ENCODE measurements at places on chromosomes 12 and 14. TPM values are rescaled to one million over a fixed set of nuclear protein-coding genes. Genes with fewer than 3 reads are reported as not detected.

GRCh38 chr12:111045941-111046340, 125.6 kb upstream of the MYL2 start:
- DNase-seq: no peak

DNA sequence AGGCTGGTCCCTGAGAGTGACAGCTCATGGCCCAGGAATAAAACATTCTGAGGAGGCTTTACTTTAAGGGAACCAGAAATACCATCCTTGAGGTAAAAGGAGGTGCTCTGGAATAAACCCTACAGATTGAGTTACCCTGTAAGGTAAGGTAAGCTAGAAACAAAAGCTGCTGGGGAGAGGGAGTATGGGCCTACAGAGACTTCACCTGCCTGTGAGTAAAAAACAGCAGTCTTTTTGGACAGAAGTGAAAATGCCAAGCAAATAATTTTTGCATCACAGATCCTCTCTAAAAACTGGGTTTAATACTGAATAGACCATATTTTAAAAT, 41.2 kb downstream of the CORO1C start:
- DNase-seq: no peak

- DNase-seq: no peak
These were observed 236.0 kb upstream of the SYT1 start for GRCh38 chr12:78628491-78629100.

- no peak for DNase-seq
These were observed 38.2 kb upstream of the GNPNAT1 start for GRCh38 chr14:52829527-52830185.

DNA sequence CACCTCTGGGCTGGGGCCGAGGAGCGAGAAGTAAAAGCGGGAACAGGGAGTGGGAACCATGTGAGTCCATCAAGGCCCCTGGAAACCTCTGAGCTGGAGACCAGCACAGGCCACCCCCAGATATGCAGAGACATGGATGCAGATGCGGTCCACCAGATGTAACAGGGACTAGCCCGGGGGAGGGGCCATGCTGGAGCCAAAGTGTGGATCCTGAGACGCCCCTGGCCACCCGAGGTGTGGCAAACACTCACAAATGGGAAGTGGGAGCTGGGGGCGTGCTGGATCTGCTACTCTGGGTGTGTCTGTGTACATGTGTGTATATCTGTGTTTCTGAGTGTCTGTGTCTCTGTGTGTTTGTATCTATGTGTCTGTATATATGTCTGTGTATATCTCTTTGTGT, 12.8 kb downstream of the MYL2 start:
- DNase-seq: peak; percentile 60

GRCh38 chr12:64733857-64734256, 25.3 kb downstream of the GNS start:
- no peak for DNase-seq

DNA sequence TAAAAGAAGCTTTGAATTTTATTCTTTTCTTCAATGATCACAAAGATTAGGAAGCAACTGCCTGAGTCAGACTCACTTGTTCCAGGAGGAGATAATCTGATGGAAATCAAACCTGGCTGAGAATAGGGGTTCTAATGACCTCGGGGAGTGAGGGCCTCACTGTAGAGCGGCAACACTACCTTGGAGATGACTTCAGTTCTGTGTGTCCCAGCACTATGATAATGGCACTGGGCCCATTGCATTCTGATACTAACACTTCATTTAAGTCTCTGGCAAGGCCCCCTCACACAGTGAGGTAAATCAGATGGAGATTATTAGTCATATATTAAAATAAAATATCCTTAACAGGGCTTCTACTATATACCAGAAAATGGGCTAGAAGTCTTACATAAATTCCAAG, 233.3 kb upstream of the EGLN3 start:
- DNase-seq: no peak

DNA sequence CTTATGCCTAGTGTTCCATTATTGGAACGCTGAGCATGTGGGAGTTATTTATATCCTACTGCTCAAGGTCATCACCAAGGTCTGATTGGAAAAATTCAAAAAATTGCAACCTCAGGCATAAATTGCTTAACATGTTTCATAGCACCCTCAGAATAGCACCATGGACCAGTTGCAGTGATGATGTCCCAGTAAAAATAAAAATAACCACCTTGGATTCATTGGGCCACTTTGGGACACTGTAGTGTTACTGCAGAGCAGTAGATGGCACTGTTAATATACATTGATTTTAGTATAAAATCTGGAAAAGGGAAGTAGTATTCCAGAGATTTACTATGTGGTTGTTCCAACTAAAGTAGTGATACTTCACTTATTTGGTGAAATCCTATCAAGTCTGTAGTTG, 31.0 kb upstream of the PTCSC3 start:
- DNase-seq: no peak

- DNase-seq: no peak
These were observed 42.8 kb downstream of the GNS start for GRCh38 chr12:64716371-64716770.

DNA sequence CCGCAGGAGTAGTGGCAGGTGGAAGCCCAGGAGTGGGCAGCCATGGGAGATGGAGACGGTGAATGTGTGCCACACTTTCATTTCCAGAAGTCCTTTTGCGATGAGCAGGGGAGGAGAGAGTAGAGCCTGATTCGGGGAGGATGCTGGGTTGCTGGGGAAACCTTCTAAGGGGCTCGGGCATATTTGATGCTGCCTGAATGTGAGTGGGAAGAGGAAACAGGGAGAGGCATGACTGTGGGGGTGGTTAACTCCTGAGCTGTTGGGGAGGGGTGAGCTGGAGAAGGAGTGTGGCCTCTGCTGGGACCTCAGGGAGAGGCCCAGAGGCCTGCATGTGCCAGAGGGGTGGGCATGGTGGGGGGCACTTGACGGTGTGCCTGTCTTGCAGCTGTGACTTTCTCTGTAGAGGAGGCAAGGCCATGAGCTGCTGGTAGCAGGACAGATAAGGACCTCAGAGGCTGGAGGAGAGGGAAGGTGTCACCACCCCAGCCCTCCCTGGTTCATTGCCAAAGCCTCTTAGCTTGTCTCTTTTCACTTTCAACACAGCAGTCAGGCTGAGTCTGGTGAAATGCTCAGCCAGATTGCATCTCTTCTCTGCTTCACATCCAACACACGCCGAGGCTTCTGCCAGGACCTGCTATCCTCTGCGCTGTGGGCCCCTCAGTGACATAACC, 11.4 kb downstream of the GLT1D1 start:
- DNase-seq: no peak

DNA sequence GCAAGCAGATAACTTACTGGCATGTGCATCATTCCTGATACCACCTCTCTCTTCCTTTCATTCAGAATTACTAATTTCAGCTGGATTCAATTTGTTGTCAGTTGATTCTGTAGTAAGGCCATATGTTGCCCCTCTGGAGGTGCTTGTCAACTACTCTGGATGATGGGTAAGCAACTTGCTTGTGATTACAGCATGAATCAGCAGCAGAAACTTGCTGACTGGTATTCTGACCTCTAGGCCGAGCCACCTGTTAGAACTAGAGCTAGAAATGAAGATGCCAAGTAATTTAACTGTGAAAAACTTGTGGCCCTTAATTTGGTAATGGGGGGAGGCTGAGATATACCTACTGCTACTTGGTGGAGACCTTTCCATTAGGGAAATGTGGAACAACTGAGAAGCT, 5.1 kb downstream of the RNF10 start:
- no peak for DNase-seq

DNA sequence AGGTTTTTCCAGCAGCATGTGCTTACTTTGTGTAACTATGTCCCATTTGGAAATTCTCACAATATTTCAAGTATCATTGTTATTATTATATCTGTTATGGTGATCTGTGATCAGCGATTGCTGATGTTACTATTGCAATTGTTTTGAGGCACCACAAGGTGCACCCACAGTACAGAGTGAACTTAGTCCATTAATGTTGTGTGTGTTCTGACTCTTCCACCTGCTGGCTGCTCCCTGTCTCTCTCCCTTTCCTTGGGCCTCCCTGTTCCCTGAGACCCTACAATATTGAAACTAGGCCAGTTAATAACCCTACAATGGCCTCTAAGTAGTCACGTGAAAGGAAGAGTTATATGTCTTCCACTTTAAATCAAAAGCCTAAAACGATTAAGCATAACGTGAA, 153.9 kb downstream of the PIK3C2G start:
- no peak for DNase-seq

DNA sequence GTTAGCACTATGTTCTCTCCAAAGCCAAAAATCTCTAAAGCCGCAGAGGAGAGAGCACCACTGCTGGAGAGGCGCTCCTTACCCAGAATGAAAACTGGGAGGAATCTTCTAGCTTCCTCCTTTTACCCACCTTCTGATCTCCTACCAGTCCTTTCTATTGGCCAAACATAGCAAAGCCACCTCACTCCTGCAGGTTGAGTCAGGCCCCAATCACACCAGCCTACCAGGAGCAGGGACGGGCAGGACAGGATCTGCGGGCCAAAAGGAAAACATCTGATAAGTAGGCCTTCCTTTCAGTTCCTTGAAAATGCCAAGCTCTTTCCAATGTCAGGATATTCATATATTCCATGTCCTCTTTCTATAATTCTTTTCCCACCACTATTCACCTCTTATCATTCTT, 197.7 kb upstream of the CNOT2 start:
- DNase-seq: no peak

GRCh38 chr12:125159702-125160101, 94.5 kb downstream of the AACS start:
- DNase-seq: peak; percentile 71

GRCh38 chr12:57772429-57773322, at the start of gene EEF1AKMT3:
Gene EEF1AKMT3, plus strand, starts transcription at chr12:57772614. Its CDS starts 111 bp downstream, at chr12:57772725.
- DNase-seq: no peak

- DNase-seq: no peak
These were observed 4.5 kb downstream of the OR10AD1 start for GRCh38 chr12:48198672-48198971.

DNA sequence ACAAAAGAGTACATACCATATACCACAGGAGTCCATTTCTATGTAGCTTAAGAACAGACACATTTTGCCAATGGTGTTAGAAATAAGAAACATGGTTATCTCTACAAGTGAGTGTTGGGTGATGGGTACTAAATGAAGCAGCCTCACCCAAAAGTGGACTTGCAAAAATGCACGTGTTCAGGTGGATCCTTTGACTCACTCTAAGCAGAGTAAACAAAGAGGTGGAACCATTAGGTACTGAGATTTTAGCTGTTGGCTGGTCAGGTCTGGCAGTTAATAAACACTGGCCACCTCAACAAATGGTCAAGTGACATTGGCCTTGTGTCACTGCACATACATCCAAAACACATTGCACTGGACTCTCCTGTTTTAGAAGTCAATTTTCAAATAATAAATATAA, 27.6 kb downstream of the EVL start:
- no peak for DNase-seq

GRCh38 chr12:7915661-7916403, 20.2 kb downstream of the SLC2A3 start:
- DNase-seq: peak; percentile 83

DNA sequence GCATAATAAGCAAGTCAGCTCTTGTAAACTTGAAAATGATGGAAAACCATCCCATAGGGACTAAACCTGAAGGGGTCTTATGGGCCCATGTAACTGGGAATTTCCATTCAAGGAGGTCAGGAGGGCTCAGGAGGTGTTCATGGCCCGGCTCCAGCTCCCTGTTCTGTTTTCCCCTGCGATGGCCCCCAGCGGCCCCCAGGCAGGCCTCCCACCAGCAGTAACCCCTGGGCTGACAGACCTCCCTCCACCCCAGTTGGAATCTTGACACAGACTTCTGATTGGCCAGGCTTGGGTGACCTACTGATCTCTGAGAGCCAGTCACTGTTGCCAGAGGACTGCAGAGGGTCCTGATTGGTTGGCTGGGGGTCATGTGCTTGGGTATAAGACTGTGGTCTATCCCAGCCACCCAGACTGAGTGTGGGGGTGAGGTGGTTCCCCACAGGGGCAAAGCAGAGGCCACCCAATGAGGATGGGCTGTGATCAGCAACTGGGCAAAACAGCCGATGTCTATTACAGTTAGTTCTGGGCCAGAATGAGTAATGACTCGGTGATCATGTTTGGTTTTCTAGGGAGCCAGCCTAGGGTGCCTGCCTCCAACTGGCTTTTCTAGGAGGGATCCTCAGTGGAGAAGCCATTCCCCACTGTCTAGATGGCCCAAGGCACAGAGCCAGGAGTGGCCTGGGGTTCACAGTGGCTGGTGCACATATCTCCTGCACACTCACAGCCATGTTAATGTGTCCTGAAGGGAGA, 27.0 kb downstream of the RHOF start:
- DNase-seq: no peak

DNA sequence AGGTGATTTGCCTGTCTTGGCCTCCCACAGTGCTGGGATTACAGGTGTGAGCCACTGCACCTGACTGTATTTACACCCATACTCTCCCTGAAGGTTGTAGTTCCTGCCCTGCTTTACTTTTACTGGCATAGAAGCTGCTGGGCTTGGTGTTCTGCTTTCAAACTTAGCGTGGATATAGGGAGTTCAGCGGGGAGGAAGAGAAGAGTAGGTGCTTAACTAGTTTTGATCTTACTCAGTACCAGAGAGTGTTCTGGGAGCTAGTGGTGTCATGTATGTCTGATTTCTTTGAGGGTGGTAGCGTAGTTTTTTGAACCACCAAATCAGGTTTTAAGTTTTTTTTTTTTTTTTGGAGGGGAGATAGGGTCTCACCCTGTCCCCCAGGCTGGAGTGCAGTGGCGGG, 13.8 kb downstream of the RCOR1 start:
- DNase-seq: no peak

- no peak for DNase-seq
These were observed 197.7 kb upstream of the DDHD1 start for GRCh38 chr14:53350866-53351265.

- no peak for DNase-seq
These were observed 13.6 kb downstream of the PIWIL1 start for GRCh38 chr12:130351326-130351725.

GRCh38 chr12:121893961-121894460, 5.4 kb downstream of the PSMD9 start:
- DNase-seq: peak; percentile 87

- peak; percentile 69 for DNase-seq
These were observed 53.8 kb upstream of the GSC start for GRCh38 chr14:94823556-94824341.

GRCh38 chr12:47832263-47832933, 12.7 kb upstream of the HDAC7 start:
- no peak for DNase-seq

The PLEKHH1 gene
- 52.6 TPM for total RNA-seq

The AMN gene
- total RNA-seq: 3.2 TPM

The KCNH3 gene
- 1.5 TPM for total RNA-seq

The POU6F1 gene
- total RNA-seq: 11.4 TPM

The CCDC38 gene
- 0.35 TPM for total RNA-seq

The KRT74 gene
- total RNA-seq: not detected

The LRRK2 gene
- 0.66 TPM for total RNA-seq

Data from endodermal cell (in vitro differentiated cells).